ENCODE measurements at places on chromosomes 1 and 21. TPM values are rescaled to one million over a fixed set of nuclear protein-coding genes. Genes with fewer than 3 reads are reported as not detected.

GRCh38 chr1:81296601-81297000 is 504.1 kb upstream of the ADGRL2 start:
- DNase-seq: no peak

DNA sequence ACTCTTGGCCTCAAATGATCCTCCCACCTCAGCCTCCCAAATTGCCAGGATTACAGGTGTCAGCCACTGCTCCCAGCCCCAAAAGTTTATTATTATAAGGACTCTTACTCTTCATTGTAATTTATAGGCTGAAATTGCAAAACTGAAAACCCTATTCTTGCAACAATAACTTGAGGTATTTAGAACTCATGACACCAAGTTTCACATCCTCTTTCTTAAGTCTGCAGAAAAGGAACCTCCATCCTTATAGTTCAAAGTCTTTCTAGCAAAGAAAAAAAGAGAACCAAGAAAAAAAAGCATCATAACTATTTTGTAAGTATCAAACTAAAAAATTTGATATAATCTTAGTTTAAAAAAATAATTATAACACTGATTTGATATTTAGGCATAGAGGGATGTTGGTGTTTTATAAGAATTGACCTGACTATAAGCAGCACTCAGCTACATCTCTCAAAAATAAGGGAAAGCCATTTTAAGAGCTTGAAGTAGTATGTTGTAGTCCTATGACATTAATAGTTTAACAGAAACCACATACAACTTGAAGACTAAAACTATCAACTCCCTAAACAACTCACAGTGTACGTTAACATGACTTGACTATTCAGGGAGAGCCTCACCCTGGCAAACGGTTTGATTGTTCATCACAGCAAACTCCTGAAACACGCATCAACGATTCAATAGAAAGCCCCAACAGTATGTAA is 122.4 kb downstream of the AKT3 start:
- DNase-seq: no peak

DNA sequence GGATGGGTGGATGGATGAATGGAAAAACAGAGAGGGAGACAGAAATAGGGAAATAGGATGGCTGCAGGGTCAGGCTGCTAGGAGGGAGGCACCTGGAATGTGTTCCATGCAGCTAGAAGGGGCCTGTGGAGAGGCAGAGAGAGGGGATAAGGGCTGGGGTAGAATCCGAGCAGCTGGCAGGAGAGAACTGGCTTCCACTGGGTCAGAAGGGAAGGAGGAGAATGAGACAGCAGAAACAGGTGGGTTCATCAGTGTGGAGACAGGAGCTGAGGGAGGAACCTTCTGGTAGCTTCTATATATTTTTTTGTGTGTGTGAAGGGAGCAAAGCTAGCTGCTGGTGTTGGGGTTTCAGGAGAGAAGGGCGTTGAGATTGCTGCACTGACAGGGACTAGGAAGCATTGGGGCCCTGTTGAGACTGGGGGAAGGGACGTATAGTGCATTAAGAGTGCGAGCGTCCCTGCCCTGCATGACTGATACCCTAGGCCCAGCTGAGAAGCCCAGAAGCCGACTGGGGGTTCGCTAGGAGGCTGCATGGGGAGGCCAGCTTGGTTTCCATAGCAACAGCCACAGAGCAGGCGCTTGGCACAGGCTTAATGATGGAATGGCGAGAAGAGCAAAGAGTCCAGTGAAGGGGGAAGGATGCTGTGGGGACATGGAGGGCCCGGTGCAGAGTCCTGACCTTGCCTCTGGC is 14.8 kb upstream of the KIF21B start:
- no peak for DNase-seq

GRCh38 chr21:37074546-37074945 is 1.5 kb downstream of the TTC3 start:
- no peak for DNase-seq

- DNase-seq: no peak
These were observed 14.2 kb downstream of the ETV3L start for GRCh38 chr1:157085421-157085820.

Gene CDCA8
- polyA plus RNA-seq: 81.7 TPM

Gene RHOU
- not detected for polyA plus RNA-seq

Gene SPATA1
- polyA plus RNA-seq: 0.40 TPM

Gene PERM1
- not detected for polyA plus RNA-seq
